ENCODE measurements at places on chromosomes 6 and 20.

DNA sequence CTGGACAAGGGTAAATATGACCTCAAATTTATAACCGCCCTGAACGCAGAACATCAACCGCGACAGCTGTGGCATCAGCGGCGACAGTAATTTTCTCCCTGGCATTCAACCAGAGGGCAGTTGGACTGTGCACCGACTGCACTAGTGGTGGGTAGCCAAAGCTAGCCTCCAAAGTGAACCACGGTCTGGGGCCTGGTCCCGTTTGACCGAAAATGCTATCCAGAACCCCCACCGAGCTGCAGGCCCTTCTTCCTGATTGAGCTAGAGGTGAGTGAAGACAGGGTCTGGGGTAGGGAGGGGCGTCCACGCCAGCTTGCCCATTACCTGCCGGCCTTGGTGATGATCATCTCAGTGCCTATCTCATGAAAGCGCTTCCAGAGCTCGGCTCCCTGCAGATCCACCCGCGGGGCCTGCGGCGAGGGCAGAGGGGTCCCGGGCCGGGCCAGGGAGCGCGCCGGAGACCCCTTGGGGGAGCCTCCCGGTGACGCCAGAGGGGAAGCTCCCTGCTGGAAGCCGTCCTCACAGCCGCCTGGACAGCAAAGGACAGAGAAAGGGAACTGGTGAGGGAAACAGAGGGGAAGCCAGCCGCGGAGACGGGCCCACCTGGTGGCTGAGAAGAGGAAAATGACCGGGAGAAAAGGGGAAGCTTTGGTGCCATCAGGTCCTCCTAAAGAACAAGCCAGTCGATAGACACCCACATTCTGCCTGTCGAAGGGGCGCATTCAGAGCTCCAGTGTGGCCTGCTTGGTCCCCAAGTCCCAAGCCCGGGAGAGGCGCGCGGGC is 2.0 kb downstream of the TBX18 start:
- no peak for DNase-seq

GRCh38 chr6:44624226-44624625 is 236.7 kb downstream of the CDC5L start:
- DNase-seq, result no peak

DNA sequence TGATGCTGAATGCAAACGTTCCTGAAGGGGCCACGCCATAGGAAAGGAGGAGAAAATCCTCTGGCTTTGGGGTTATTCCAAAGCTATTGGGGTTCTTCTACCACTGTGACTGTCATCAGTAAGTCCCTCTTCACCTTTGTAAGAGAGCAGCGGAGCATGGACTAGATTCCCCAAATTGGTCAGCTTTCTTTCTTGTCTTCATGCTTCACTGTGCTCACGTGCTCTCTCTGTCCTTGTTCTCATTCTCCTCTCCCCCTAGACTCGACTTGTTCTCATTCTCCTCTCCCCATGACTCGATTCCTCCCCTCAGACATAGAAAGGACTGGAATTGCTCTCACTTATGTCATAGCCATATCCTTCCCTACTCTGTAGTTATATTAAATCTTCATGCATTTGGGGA is 54.8 kb upstream of the ADGRG6 start:
- no peak for DNase-seq

DNA sequence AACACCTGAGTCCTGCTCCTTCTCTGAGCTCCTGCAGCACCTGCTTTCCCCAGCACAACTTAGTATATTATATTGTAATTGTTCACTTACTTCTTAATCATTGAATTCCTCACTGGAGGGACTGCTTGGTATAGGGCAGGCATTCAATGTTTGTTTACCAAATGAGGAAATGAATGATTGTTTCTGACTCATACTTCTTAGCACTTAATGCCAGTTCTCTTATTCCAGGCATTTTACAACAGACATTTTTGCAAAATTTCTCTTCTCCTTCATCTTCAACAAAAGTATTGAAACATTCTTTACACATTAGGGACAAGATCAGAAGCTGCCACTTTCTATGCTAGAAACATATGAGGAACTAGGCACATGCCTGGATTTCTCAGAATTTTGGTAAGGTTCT is 119.4 kb downstream of the TBX18 start:
- DNase-seq, result no peak

GRCh38 chr6:18368277-18369105 is 18.7 kb upstream of the RNF144B start:
- no peak for DNase-seq

DNA sequence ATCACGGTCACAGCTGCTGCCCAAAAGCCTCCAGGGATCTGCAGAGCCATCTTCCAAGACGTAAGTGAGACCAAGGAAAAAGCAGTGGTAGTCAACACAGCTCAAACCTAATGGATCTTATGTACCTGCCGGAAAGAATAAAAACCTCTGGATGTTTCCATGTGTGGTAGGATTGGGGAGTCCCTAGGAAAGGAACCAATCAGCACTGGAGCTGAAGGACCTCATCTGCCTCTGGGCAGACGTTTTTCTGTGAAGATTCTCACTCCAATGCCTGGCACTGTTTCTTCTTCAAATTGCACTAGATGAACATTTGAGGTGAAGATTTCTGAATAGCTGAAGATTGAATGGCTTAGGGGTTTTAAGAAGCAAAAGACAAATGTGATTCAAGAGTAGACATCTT is at the start of gene HLA-DQB2:
TSS of gene HLA-DQB2 (minus strand) at position 112 of the 400 bp plus-strand sequence. CDS start at position 50, 62 bp downstream.
- DNase-seq, result no peak

GRCh38 chr20:45404438-45404837 is 3.7 kb upstream of the DBNDD2 start:
- no peak for DNase-seq

DNA sequence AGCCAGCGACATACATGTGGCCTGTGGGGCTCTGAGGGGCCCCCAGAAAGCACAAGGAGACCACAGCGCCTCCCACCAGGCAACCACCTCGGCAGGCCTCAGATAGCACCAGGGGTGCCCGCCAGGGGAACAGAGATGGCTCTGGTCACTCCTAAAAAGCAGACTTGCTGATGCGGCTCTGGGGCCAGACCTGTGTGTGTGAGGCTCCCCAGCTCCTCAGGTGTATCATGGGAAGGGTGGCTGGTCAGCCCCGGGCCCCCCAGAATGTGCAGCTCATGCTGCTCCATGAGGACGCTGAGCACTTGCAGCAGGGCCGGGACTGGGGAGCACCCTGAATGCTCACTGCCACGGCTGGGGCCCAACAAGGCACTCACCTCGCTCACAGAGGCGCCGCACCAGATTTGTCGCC is 60.2 kb downstream of the PYGB start:
- no peak for DNase-seq

DNA sequence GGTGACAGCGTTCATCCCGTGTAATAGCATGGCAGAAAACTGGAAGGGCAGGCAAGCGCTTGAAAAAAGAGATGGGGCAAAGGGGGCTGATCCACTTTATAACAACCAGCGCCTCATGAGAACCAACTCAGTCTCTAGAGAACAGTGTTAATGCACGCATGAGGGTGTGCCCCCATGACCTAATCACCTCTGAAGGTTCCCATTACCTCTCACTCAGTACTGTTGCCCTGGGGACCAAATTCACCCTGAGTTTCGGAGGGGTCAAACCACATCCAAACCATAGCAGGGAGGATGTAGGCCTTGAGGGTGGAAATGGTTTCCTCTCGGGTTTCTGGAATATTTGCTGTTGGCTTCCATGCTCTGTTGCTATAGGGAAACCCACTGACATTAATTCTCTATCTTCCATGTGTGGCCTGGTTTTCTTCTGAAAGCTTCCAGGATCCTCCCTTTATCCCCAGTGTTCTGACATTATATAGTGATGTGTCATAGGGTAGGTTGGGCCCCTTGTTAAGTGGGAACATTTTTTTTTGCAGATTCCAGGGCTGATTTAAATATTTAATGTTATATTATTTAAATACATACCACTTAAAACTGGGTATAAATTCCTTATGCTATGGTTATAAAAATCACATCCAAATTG is 65.2 kb downstream of the PPP1R14C start:
- DNase-seq, result no peak

- DNase-seq, result no peak
Measured at GRCh38 chr20:46230801-46231282, 77.5 kb downstream of the CDH22 start.

- DNase-seq, result no peak
Measured at GRCh38 chr6:120564779-120565178, 769.5 kb downstream of the TBC1D32 start.

- DNase-seq, result no peak
Measured at GRCh38 chr6:111013144-111013915, 31.5 kb downstream of the RPF2 start.

DNA sequence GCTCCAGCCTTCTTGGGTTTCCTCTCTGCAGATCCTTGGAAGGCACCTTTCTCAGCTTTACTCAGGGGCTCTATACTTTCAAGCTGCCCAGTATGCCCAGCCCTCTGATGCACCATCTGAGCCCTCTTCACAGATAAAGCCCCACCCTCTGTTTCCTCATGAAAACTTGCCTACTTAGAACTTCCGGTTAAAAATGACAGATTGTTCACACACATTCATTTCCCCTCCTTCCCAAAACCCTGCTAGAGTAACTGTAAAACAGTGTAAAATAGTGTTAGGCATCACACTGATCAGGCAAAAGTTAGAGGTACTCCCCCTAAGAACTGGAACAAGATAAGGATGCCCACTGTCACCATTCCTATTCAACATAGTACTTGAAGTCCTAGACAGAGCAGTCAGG is 14.0 kb upstream of the GCM1 start:
- no peak for DNase-seq

GRCh38 chr20:57216669-57217068 is 49.8 kb downstream of the BMP7 start:
- DNase-seq, result no peak

- no peak for DNase-seq
Measured at GRCh38 chr6:170167657-170168159, 123.2 kb downstream of the DLL1 start.
